ENCODE measurements at places on chromosomes 7 and 10.

DNA sequence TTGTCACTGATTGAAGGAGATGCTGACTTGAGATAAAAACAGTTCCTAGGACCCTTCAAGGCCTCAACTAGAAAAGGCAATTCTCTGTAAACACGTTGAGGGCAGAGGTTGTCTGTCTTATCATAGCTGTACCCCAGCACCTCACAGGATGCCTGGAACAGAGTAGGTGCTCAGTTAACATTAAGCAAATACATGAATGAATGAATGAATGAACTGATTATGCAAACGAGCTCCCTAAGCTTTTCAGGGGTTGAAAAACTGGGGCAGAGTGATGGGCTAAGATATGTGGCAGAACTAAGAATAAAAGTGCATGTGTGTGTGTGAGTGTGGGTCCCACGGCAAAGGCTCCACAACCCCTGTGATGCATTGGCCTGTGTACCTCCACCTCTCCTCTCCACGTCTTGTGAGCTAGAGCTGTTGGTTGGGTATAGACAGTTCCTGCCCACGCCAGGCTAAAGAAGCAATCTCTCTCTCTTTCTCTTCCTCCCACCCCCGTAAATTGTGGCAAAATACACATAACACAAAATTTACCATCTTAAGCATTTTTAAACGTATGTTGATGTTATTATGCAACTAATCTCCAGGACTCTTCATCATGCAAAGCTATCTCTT, 20.9 kb upstream of the SMC3 start:
- DNase-seq: peak; percentile 78

DNA sequence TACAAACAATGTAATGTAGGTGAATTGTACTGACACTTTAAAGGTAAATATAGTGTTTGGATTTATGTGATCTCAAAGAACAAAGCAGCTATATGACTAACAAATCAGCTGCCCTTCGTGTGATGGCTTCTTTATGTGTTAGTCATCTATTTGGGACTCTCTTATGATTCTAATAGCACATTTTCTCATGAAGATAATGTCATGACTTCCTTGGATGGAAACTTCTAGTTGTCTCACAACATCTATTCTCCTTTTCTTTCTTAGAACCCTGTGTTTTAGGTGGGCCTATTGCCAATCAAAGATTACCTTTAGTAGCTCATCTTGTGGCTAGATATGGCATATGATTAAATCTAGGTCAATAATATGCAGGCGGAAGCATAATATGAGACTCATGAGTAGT, 45.0 kb downstream of the TMEM106B start:
- DNase-seq: peak; percentile 47

DNA sequence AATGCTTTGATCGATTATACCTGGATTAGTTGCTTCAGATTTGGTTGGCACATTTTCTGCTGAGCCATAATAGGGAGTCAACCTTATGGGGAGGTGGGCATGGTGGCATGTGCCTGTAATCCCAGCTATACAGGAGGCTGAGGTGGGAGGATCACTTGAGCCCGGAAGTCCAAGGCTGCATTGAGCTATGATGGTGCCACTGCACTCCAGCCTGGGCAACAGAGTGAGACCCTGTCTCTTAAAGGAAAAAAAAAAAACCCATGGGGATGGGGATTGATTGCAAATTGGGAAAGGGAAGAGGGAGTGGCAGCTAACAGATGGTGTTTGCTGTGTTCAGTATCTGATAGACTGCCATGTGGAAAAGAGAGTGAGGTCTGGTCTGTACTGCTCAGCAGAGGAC, 11.1 kb downstream of the STK17A start:
- DNase-seq: no peak

DNA sequence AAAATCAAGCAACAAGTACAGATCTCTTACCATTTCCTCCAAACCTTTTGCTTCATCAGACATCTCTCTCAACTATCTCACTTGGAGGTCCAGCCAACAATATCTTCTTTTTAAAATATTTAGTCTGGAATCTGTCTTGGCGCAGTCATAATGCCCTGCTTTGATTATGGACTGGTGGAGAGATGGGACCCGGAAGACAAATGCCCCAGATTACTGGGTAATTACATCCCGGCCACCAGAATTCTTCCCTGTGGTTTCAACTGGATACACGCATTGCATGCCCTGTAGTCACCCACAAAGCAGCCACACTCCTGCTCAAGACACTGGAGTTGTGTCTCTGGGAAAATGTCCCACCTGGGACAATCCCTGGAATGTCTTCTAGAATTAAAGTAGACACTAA, 65.5 kb downstream of the BPGM start:
- no peak for DNase-seq

DNA sequence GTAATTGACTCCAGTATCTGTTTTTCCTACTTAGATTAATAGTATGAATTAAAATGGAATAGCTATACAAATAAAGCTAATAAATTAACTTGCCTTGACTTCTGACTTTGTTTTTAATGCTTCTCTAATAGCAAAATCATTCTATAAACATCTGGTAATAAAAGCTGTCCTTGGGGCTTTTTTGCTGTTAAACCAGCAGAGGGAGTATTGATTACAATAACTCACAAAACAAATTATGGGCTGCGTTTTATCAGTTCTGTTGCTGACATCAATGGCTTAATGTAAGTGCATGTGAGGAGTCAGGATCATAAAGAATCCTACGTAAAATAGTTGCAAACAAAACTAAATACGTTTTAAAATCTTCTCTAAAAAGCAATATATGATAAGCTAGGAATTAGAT, 667.8 kb downstream of the PCDH15 start:
- DNase-seq: no peak

DNA sequence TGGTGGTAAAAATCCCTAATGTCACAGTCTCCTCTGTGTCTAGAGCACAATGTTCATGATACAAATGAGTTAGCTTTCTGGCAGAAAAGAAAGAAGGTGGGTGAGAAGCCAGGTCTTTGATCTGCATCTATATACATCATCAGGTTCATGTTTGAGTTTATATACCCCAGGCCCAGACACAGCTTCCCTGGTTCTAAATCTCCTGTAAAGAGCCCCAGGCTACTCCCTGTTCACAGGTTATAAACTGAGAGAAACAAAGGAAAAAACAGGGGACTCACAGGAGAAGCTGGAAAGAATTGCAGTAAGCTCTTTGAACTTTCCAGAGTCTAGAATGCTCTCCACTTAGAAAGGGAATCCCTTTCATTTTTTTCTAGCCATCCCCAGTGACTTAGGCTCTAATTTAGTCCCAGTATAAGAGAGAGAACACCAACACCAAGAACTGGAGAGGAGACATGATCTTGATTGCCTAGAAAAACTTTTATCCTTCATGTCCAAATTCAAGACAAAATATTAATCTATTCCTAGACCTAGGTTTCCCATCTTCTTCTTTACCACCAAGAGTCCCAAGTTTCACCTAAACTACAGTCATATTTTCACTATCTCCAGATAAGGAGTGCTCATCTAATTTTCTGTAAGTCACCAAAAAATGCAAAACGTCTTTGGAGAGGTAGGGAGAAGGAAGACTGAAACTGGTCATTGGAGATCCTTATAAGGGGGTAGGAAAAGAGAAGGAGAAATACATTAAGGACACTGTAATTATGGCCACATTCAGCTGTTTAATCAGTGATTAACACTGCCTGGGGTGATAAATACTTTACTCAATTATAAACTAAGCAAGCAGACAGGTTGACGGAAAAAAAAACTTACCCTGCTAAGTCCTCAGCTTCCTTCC, 469 bp downstream of the MSS51 start:
- no peak for DNase-seq

Data from inflammatory macrophage treated with lipopolysaccharide for 4 hours (primary cell).